ENCODE measurements at places on chromosomes 7 and 10. TPM values are rescaled to one million over a fixed set of nuclear protein-coding genes. Genes with fewer than 3 reads are reported as not detected.

- DNase-seq, result no peak
Measured at GRCh38 chr10:80195046-80195574, 10.2 kb downstream of the ANXA11 start.

DNA sequence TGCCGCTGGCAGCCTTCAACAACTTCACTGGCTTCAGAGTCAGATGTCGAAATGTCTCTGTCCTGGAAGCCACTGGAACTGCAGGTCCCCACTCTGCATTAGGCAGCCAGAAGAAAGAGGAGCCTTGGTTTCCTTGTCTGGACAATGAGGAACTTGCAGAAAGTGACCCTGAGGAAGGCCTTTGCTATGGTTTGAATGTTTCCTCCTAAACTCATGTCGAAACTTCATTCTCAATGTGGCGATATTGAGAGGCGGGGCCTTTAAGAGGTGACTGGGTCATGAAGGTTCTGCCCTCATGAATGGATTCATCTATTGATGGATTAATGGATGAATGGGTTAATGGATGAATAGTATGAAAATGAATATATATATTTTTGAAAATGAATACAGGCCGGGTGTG lies 61.6 kb upstream of the GPR26 start:
- no peak for DNase-seq

- peak; percentile 34 for DNase-seq
Measured at GRCh38 chr10:75978213-75978612, 546.8 kb downstream of the LRMDA start.

DNA sequence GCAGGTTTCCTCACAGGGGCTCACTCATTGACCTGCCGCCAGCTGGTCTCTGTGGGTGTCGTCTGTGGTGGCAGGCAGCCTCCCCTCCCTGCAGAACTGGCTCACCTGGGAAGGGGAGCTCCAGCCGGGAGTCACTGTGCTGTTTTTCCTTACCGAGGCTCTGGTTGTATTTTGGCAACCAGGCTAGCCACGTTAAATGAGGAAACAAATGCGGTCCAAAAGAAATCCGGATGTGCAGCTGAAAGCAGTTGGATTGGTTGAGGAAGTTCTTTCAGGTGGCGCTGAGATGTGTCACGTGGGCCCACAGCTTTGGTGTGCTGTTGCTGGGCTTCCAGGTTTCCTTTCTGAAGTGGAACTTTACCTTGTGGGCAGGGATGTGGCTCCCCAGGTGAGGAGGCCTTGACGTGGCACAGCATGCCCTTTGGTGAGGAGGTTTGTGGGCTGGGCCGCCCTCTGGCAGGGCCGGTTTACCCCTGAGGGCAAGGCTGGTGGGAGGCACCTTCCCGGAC lies 14.2 kb downstream of the MTURN start:
- DNase-seq, result no peak

GRCh38 chr7:155670521-155670920 lies 26.1 kb downstream of the RBM33 start:
- DNase-seq, result no peak

DNA sequence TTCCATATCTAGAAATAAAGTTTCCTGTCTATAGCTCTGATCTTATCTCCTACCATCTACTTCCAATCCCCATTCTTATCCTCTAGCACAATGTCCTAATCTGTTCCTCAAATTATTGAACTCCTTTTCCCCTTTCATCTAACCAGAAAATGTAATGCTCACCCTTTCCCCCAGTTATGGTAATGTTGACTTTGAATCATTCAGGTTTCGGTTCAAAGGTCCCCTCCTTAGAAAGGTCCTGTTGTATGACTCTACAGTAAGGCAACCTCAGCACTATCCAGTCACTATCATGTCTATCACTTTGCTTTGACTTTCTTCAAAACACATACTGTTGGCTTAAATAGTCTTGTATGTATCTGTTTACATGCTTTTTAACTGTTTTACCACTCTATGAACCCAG lies 264.2 kb upstream of the PCDH15 start:
- no peak for DNase-seq

DNA sequence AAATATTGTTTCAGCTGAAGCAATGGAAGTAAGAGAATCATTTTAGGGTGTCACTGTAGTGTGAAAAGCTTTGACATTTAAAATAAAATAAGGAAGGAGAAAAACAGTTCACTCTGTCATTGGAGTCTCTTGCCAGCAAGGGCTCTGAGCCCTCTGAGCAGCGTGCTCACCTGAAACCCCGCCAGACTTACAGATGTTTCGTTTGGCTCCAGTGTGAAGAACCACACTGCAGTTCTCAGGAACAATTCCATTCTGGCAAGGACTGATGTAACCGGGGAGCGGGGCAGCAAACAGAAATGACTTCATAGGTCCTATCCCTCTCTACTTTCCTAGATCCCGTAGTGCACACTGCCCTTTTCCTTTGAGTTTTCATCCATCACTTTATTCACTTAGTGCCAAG lies 164.3 kb downstream of the CELF2 start:
- DNase-seq, result no peak

DNA sequence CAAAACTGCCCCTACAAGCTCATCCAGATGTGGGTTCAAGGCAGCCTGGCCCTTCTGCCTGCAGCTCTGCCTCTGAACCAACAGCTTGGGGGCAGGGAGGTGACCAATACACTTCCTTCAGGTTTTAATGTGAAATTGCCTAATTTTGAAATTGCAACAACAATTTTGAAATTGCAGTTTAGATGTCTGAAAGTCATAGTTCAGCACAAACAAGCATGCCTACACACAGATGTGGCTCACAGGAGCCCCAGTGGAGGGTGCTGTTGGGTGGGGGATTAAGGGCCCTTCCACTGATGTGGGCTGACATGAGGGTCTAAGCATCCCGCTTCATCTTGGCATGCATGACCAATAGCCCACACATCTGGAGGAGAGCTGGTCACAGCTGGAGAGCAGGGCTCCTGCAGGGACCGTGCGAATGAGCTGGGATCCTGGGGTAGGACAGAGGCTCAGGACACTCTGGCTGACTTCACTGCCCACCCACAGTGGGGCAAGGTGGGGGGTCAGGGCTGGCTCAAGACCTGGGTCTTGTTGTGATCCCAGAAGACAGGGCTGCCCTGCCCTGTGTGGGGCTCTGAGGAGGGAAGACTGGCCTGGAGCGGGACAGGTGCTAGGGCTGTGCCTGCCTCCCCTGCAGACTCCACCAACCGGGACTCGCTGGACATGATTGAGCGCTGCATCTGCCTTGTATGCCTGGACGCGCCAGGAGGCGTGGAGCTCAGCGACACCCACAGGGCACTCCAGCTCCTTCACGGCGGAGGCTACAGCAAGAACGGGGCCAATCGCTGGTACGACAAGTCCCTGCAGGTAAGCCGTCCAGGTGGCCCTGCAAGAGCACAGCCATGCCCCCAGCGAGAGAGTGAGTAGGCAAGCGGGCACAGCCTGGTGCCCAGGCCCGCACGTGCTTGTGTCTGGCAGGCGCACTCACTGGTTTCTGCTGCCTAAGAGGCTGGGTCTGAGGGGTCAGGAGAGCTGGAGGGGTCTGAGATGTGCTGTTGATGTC lies 32.3 kb downstream of the CHAT start:
- no peak for DNase-seq

GRCh38 chr7:142856565-142857245 lies 1.8 kb downstream of the EPHB6 start:
- no peak for DNase-seq

DNA sequence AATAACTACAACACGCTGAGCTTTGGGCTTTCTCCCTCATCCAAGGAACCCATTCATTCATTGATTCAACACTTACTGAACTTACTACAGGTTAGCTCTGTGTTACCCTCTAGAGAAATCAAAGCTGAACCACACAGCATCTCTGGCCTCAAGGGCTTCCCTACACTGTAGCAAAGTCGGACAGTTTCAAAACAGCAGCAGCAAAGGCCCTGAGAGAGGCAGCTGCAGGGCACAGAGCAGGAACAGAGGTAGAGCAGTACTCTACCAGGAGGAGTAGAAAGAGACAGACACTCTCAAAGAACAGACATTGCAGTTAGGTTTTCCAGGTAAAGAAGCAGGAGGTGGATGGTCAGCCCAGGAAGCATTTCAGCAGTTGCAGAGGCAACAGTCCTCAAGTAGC lies 16.1 kb downstream of the DOCK4 start:
- no peak for DNase-seq

- DNase-seq, result no peak
Measured at GRCh38 chr7:120064565-120064964, 208.4 kb upstream of the KCND2 start.

DNA sequence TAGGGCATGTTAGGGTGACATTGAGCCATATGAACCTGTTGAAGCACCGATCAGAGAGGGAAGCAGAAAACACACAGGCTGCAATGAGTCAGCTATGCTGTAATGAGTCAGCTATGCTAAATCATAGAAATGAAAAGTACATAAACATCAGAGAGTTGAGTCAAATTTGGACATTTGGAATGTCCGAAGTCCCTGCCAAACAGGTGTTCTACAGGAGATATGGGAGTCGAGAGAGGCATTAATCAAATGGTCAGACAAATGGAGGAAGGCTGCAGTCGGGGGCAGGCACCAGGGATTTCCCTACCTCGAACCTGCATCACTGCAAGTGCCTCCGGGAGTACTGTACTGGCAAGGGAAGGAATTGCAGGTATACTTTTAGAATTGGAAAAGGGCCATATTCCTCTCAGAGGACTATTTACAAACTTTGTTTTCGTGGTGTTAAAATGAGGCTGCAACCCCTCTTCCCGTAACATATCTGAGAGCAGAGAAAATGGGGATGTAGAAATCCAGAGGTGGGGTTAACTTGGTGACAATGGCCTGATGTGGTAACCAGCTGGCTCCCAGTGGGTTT lies 8.8 kb upstream of the ZC3HAV1 start:
- peak; percentile 60 for DNase-seq

DNA sequence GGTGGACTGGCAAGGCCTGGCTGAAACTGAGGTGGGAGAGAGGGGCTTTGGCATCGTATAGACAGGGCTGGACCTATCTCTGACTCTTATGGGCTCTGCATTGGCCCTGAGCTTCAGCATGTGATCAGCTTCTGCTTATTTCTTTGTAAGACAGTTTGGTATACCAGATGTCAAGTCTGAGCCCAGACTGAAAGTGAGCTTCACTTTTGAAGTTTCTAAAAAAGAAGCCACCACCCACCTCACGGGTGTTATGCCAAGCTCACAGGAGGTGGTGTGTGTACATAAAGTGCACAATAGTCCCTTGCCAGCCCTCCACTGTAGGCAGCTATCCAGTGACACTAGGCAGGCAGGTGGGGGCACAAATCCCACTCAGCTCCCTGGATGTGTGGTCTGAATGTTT lies 68.7 kb upstream of the SEPHS1 start:
- no peak for DNase-seq

GRCh38 chr10:95818668-95819067 lies 62.7 kb downstream of the ENTPD1 start:
- DNase-seq, result peak; percentile 67

DNA sequence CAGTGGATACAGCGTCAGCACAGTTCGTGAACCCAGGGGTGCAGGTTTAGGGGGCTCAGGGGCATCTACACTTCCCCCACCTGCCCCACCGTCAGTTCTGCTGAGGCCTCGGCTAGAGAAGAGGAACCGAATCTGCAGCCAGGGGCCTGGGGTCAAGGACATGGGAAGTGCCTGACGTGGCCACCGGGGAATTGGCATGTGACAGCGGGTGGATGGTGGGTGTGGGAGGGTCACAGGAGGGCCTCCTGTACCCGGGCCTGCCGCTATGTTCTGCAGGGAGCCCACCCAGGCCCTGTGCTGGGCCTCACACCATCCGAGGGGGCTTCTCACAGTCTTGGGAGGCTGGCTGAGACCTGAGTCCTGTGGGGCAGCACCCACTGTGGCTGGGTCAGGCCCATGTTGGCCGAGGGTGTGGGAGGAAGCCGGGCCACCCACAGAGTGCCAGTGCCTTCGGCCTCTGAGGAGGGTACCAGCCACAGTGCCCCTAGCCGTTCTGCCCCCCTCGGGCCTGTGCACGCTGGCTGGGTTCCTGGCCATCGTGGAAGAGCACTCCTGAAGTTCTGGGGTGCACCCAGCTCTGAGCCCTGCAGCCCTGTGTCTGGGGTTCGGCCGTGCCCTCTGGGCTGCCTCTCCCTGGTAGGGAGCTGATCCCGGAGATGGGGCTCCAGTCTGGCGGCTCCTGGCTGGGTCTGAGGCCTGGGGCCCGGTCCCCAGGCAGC lies 5.9 kb downstream of the TTYH3 start:
- DNase-seq, result no peak

DNA sequence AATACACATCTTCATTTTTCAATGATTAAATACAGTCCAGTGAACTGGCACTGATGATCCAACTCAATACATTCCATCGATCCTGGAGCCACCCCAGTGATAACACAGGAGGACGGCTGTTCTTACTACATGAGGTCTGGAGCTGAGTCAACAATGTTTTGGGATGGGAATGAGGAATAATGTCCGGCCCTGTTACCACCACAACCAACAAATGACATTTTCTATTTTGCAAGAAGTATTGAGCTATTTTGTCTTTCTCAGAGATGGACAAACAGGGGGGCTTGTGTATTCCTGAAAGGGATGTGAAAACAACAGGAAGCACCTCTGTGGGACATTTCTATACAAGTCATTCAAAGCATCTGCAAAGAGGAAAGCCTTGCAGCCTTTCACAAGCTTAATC lies 249.2 kb downstream of the PARD3 start:
- DNase-seq, result no peak

GRCh38 chr10:83248106-83248631 lies 891.1 kb upstream of the GHITM start:
- no peak for DNase-seq

GRCh38 chr10:3873728-3874461 lies 88.9 kb upstream of the KLF6 start:
- peak; percentile 64 for DNase-seq

DNA sequence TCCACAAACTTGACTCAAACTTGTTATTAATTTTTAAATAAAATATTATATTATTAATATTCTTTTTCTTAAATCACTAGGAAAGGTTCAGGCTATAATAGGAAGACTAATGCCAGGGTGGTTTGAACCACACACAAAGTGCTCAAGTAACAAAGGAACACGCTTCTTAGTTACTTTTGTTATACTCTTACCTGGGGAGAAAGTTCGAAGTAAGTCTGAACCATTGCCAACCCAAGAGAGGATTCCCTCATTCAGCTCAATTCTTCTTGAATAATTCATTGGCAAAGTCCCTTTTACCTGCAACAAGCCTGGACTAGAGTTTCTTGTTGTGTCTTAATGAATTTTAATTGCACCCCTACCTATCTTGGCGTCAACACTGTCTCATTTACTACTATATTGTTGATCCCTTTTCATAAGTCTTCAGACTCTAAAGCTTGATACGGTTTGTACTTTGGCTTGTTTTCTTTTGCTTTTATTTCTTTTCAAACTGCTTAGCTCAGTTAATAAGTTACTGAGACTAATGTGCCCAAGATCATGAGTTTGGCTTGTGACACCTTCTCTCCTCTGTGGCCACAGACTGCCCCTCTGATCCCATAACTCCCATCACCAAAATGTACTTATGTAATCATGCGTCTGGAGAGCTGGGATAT lies 10.2 kb upstream of the C10orf67 start:
- DNase-seq, result peak; percentile 41

GRCh38 chr10:120420421-120420820 lies 36.6 kb upstream of the PLPP4 start:
- peak; percentile 90 for DNase-seq

TFR2 gene
- 0.27 TPM for total RNA-seq

LHPP gene
- 24.2 TPM for total RNA-seq

MACC1 gene
- total RNA-seq, result not detected

CTTNBP2 gene
- not detected for total RNA-seq

BICC1 gene
- 91.3 TPM for total RNA-seq

NRAP gene
- not detected for total RNA-seq

CTAGE8 gene
- total RNA-seq, result 1.3 TPM
